Small intestine (tissue), 16 donors: ENCODE measurements at places on chromosomes 7 and 10. TPM values are rescaled to one million over a fixed set of nuclear protein-coding genes. Genes with fewer than 3 reads are reported as not detected.

MICALL2 gene
- polyA plus RNA-seq: 442 TPM

NRP1 gene
- polyA plus RNA-seq: 2.5 TPM

EIF3B gene
- polyA plus RNA-seq: 53.9 TPM

CLEC2L gene
- 0.22 TPM for polyA plus RNA-seq

PAPOLB gene
- polyA plus RNA-seq: not detected

MCM7 gene
- polyA plus RNA-seq: 46.5 TPM

GIMAP8 gene
- 0.67 TPM for polyA plus RNA-seq

TWIST1 gene
- not detected for polyA plus RNA-seq

FAM24A gene
- not detected for polyA plus RNA-seq

AKR1D1 gene
- not detected for polyA plus RNA-seq

PSMG3 gene
- polyA plus RNA-seq: 28.7 TPM

GPNMB gene
- 27.0 TPM for polyA plus RNA-seq

SH2D4B gene
- not detected for polyA plus RNA-seq

CDK14 gene
- polyA plus RNA-seq: not detected

SMKR1 gene
- polyA plus RNA-seq: not detected

SYCE1 gene
- polyA plus RNA-seq: 0.09 TPM

DLG5 gene
- 7.8 TPM for polyA plus RNA-seq
